ENCODE measurements at places on chromosomes 4 and X. TPM values are rescaled to one million over a fixed set of nuclear protein-coding genes. Genes with fewer than 3 reads are reported as not detected.
A peak's percentile ranks its signal among the peaks of the same experiment; 100 is the strongest.

GRCh38 chr4:40306976-40307375 is 28.2 kb upstream of the CHRNA9 start:
- no peaks in the 10 kb centered on the region for H3K36me3 ChIP-seq
- H3K27me3 ChIP-seq = no peaks in the 10 kb centered on the region

Gene LGI2
- 13.1 TPM for total RNA-seq

Gene SLIT2
- total RNA-seq = 82.1 TPM

DNA sequence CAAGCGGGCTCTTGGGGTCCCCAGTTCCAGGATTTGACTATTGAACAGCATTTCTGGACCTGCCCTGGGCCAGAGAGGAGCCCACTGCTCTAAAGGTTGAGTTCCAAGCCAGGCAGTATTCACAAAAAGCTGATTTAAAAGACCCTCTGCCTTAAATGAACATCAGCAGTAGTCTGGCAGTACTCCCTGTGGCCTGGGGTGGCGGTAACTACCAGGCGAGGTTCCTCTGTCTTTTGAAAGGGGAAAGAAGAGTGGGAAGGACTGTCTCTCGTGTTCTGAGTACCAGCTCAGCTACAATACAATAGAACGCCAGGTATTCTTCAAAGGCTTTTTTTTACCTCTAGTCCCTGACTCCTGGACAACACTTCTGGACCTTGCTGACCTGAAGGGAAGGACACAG is 456.4 kb upstream of the TEX13C start:
- H3K4me3 ChIP-seq = no peak overlapping the region
- ATAC-seq = no peak
- no peaks in the 10 kb centered on the region for H3K27me3 ChIP-seq
- H3K4me1 ChIP-seq = no peaks in the 10 kb centered on the region
- H3K27ac ChIP-seq = no peak overlapping the region

GRCh38 chr4:74628852-74629620 is 165.3 kb downstream of the BTC start:
- H3K4me1 ChIP-seq = peaks cover 15% of the 10 kb centered on the region
- H3K36me3 ChIP-seq = no peaks in the 10 kb centered on the region

DNA sequence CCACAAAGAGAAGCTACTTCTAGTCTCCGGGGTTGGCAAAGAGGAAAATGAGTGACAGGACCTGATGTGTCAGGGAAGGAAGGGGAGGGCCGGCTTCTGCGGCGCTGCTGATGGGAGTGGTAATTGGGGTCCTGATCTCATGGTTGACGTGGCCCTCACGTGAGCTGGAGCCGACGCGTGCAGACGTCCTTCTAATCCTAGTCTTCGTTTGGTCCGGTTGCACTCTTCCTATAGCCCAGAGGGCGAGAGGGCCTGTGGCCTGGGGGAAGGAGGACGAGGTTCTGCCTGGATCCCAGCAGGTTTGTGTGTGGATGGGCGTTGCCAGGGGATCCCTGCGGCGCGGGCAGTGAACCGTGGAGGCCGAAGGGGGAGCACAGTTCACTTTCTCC is at the start of gene ARMCX1:
ARMCX1 (plus strand) TSS at position 186 of the 389 bp plus-strand sequence. CDS start 2,384 bp downstream, outside the sequence.
- H3K27ac ChIP-seq = peak within 1 kb of the TSS; percentile 73
- H3K4me1 ChIP-seq = peaks cover 17% of the 10 kb centered on the region
- H3K27me3 ChIP-seq = no peaks in the 10 kb centered on the region
- peaks cover 14% of the 10 kb centered on the region for H3K36me3 ChIP-seq
- ATAC-seq = peak; percentile 95

GRCh38 chr4:16018061-16018676 is 55.2 kb upstream of the FGFBP2 start:
- no peak for ATAC-seq
- H3K4me1 ChIP-seq = no peaks in the 10 kb centered on the region
- H3K36me3 ChIP-seq = no peaks in the 10 kb centered on the region
- H3K4me3 ChIP-seq = no peak overlapping the region
- peaks cover 5% of the 10 kb centered on the region for H3K27me3 ChIP-seq

Data from gastroesophageal sphincter (tissue), 4 donors.